RPMI8226 (cell line): ENCODE measurements at places on chromosomes 4 and X.

DNA sequence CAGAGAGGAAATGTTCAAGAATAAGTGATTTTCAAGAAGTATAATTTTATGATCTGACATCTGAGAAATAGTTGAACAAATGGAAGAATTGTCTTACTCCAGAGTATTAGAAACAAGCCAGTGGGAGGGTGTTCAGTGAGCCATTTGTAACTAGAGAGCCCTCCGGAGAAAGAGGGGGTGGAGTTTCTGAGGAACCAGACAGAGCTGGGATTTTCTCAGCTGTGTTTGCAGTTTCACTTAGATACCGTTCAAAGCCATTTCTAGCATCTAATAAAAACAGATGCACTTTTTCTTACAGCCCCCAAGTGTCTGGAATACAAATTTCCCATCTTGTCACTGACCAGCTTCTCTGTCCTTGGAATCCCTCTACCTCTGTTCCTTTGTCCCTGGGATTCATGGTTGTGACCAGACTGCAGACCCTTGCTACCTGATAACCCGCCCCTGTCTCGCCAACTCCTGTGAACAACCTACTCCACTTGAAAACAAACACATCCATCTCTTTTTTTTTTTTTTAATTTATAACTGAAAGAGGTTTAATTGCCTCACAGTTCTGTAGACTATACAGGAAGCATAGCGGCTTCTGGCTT, 132.8 kb upstream of the KLF3 start:
- no peak for DNase-seq

- no peak for DNase-seq
Measured at GRCh38 chr4:133102043-133102442, 47.1 kb upstream of the PCDH10 start.

DNA sequence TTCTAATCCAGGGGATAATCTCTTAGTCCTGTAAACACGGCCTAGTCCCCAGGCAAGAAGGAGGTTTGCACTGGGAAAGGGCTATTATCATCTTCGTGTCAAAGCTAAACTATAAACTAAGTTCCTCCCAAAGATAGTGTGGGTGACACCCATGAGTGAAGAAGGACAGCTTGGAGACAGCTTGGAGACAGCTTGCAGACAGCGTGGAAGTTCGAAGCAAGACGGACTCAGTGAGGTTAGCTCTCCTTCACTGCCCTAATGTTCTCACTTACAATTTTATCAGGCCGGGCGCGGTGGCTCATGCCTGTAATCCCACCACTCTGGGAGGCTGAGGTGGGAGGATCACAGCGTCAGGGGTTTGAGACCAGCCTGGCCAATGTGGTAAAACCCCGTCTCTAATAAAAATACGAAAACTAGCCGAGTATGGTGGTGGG, 19.2 kb upstream of the PLCXD1 start:
- peak; percentile 2 for DNase-seq

DNA sequence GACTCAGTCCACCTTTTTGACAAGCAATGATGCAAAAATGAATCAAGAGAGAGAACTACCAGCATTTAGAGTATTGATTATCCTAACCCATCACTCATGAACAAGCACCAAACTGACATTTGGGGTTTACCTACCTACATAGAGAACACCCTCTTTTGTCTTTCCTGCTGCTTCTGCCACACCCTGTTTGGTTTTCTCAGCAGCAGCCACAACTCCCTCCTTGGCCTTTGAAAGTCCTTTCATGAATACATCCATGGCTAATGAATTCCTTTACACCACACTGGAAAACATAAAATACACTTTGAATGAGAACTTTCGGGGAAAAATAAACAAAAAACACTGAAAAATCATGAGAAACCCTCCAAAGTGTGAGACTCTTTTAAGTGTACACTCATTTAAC, 1.5 kb downstream of the SNCA start:
- DNase-seq = no peak
